ENCODE measurements at places on chromosomes 2 and 18. TPM values are rescaled to one million over a fixed set of nuclear protein-coding genes. Genes with fewer than 3 reads are reported as not detected.
A peak's percentile ranks its signal among the peaks of the same experiment; 100 is the strongest.

DNA sequence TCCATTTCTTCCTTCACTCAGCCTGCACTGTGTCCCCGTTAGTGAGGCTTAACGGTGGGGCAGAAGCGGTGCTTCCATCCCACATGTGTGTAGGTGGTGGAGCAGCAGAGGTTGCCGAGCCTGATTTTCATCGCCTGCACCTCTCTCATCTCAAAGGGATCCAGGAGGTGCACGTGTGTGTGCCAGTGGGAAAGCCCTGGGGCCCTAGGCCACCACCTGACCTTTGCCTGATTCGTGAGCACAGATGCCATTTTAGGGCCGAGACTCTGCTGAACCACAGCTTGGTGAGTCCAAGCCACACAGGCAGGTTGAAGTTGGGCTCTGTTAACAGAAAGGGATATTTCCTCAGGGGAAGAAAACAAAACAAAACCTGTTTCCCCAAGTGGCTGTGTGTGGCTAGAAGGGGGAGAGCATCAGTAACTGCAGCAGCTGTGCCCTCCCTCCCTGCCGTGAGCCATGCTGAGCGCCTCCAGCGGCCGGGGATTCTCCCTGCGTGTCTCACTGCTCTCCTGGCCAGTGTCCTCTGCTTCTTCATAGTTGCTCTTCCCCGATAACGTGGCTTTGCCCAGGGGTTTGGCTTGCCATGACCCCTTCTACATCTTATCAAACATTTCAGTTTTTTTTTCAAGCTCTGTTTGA is 81.5 kb downstream of the MAPRE2 start:
- peak; percentile 78 for DNase-seq

DNA sequence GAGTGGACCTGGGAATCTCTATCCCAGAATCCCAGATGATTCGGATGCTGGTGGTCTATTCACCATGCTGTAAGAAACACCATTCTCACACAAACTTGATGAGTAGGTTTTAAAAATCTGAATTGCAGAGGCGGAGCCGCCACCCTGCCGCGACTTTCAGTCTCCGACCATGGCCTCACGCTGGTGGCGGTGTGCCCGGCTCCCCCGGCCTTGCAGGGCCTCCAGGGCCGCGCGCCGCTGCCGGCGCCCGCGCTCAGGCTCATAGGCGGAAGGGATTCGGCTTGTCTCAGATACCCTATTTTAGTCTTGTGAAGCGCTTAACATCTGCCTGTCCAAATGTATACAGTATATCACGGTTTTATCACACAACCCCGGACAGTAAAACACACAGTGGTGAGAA is 2.6 kb upstream of the PPM1B start:
- peak; percentile 72 for DNase-seq

- no peak for DNase-seq
These were observed 160.8 kb downstream of the KLHL29 start for GRCh38 chr2:23545811-23546210.

DNA sequence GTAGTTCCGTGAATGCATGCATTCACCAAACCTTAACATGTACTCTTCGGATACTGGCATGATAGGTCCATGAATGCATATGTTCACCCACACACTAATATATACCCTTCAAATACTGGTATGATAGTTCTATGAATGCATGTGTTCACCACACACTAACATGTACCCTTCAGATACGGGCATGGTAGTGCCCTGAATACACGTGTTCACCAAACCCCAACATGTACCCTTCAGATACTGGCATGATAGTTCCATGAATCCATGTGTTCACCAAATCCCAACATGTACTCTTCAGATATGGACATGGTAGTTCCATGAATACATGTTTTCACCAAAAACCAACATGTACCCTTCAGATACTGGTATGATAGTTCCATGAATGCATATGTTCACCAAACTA is 48.5 kb upstream of the ALKAL2 start:
- no peak for DNase-seq

DNA sequence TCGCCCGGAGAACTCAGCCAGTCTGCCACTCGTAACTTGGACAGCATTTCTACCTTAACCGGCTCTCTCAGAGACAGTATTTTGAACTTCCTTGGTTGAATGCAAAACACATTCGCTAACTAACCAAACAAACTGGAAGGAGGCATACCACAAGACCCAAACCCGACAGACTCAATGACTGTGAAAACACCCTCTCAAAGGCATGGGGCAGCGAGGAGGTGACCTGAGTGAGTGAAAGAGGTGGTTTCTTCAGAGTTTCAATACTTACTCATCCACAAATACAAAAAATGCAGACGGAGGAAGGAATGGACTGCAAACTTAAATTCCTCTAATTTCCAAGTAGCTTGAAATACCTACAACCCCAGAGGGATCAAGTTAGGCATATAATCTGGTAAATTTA is 132.9 kb downstream of the GAREM1 start:
- DNase-seq: no peak

DNA sequence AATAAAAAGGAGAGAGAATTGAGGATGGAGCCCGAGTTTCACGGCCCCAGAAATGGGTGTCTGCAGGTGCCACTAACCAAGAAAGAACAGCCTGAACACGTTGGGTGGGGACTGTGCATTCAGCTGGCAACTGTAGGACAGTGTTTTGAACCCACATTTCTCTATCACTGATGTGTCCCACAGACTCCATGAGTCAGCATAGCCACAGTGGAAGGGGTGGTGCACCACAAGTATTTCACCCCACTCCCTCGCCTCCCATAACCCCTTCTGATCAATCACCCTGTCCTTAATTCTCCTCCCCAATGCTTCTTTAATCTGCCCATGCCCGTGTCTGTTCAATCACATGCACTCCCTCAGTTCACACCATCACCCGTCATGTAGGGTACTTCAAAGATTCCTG is 291.5 kb downstream of the ZNF516 start:
- DNase-seq: no peak

The COL6A3 gene
- total RNA-seq: 0.66 TPM

The SP140 gene
- 0.70 TPM for total RNA-seq

The CYS1 gene
- 0.07 TPM for total RNA-seq

The SIX2 gene
- total RNA-seq: not detected
